ENCODE measurements at places on chromosomes 6 and 20.
A peak's percentile ranks its signal among the peaks of the same experiment; 100 is the strongest.

DNA sequence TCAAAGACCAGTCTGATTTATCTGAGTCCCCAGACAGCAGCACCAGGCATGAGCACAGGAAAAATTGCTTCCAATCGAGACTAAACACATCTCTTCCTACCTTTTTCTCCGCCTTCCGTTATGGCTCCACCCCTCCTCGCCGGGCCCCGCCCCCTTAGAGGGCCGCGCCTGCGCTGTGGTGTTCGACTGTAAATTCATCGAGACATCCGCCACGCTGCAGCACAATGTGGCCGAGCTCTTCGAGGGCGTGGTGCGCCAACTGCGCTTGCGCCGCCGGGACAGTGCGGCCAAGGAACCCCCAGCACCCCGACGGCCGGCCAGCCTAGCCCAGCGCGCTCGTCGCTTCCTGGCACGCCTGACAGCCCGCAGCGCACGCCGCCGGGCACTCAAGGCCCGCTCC lies 8.9 kb downstream of the REM1 start:
- no peak for DNase-seq

DNA sequence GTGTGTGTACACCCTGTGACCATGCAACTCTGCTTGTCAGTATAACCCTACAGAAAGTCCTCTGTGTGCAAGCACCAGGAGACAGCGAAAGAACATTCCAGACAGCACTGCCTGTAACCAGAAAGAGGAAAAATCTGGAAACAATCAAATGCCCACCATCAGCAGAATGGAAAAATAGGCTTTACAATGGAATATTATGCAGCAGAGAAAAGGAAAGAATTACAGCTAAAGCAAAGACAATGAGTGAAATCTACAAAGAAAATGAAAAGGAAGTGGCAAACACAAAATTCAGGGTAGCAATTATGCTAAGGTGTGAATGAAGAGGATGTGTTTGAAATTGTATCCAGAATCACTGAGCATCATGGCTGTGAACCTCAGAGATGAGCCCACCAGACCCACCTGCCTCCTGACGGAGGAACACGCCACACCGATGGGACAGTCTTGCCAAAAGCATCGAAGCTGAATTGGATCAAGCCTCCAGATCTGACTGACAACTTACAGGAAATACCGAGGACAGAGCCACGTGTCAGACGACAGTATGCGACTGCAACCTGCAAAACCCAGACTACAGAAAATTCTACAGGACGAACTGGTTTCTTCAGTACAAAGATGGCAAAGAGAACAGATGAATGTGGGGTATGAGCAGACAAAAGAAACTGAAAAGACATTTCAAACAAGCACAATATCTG lies 133.2 kb downstream of the NFATC2 start:
- DNase-seq: no peak

GRCh38 chr20:31811198-31811597 lies 8.0 kb upstream of the MYLK2 start:
- DNase-seq: no peak

DNA sequence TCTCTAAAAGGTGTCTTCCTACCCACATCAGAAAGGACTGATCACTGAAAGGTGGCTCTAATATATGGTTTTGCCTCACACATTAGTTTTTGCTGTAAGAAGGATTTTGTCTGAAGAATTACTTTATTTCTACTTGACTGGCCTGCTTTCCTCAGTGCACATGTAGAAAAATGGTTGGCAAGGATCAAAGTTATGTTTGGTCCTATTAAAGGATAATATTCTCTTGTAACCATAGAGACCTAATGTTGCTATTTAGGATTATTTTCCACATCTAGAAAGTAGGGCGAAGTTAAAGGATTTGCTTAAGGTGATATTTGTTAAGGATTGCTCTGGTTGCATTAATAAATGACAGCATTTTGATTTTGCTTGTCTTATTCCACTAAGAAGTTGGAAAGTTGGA lies 40.7 kb downstream of the PHACTR2 start:
- no peak for DNase-seq

DNA sequence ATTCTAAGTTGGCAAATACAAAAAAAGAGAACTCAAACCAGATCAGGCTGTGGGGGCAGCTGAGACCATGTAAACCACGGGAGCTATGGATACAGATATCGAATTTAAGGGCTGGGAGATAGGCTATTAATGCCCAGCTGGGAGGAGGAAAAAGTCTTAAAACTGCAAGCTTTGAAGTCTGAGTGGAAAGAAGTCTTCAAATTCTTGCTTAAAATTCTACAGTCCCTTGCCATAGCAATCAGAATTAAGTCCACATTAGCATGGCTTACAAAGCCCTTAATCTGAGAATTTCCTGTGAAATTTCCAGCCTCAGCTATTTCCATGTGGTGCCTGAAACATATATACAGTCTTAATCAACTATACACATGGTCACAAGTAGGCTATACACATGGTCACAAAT lies 465.0 kb upstream of the HSF2 start:
- no peak for DNase-seq

DNA sequence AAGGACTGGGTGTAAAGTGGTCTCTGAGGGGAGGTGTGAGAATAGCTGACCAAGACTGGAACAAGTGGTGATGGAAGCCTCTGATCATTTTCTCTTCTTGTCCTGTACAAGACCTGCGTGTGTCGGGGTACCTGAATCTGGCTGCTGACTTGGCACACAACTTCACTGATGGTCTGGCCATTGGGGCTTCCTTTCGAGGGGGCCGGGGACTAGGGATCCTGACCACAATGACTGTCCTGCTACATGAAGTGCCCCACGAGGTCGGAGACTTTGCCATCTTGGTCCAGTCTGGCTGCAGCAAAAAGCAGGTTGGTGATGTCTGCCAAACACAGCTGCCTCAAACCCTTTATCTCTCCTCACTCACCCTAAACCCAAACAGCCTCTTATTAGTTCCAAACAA lies 1.7 kb upstream of the HSD17B8 start:
- no peak for DNase-seq

DNA sequence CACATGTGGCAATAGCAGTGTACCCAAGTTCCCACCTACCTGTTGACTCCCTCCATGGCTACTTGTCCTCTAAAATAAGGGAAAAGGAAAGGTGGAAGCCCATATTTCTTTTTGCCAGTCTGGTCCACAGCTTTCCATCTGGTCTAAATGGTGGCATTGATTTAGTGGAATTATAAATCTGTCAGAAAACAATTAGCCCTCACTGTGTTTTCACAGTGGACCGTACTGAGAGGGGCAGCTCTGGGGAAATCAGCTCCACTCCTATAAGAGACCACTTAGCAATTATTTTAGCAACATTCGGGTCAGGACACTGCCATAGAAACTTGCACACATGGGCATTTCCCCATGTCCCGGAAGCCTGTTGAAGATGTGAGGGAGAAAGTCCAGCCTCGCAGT lies 653.4 kb upstream of the MARCKS start:
- no peak for DNase-seq

DNA sequence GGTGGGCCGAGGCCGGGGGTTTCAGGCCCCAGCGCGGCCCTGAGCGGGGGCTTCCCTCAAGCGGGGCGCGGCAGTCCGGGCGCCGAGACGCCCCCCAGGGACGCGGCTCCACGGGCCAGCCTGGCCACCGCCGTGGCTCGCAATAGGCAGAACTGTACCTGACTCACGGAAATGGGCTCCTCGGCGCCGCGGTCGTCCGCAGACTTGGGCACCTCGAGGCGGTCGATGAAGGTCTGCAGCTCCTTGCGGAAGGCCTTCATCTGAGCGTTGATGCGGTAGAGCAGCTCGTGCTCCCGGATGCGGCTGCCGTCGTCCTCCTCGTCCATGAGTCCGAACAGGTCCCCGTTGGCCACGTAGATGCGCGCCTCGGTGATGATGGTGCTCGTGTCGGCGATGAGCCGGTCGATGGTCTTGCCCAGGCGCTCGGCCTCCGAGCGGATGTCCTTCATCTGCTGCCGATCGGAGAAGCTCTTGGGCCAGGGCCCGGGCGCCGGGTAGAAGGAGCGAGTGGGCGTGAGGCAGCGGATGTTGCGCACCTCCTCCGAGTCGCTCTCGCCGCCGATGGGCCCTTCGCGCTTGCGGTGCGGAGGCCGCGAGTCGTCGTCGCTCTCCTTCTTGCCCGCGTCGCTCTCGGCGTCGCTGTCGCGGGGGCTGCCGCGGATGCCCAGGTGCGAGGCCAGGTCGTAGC lies 16.1 kb upstream of the KIAA0408 start:
- DNase-seq: no peak

DNA sequence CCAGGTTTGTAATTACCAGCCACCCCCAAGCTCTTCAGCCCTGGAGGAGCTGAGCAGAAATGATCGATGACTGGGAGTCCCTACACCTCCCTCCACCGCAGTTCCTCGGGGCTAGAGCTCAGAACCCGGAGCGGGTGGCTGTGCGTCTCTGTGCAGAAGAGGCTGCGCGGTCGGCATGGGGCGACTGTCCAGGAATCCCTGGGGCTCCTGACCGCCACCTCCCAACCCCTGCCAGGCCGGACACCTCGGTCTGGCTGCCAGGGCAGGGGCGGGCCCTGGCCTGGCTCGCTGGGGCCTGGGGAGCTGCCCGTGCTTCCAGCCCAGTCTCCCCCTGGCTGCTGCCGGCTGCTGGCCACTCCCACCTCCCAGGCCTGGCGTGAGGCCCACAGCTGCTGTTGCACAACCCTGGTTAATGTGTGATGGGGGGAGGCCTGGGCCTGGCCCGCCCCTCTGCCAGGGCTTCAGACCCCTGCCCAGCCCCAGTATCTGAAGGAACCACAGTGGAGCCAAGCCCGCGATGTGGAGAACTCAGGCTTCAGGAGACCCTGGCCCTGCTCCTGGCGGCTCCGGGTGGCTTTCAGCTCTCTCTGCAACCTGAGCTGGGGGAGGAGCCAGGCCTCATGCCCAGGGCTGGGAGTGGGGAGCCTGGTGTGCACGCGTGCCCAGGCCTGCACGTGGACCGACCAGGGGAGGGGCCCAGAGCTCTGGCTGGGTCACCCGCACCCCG lies 1.2 kb downstream of the SLC2A4RG start:
- peak; percentile 95 for DNase-seq

DNA sequence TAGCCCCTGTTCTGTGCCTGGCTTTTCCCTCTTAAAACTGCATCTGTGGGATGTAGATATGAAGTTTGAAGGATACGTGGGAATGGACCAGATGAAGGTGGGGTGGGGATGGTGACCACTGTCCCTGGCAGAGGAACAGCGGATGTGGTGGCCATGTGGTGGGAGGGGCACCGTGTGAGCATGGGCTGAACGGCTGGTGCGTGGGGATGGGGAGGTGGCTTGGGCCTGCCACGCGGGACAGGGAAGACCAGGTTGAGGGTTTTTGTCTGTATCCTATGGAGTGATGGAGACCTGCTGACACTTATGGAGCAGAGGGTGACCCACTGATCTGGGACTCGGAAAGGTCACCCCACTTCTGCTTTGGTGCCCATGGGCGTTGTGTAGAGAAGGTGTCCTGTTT lies 19.2 kb downstream of the PHACTR3 start:
- DNase-seq: no peak

DNA sequence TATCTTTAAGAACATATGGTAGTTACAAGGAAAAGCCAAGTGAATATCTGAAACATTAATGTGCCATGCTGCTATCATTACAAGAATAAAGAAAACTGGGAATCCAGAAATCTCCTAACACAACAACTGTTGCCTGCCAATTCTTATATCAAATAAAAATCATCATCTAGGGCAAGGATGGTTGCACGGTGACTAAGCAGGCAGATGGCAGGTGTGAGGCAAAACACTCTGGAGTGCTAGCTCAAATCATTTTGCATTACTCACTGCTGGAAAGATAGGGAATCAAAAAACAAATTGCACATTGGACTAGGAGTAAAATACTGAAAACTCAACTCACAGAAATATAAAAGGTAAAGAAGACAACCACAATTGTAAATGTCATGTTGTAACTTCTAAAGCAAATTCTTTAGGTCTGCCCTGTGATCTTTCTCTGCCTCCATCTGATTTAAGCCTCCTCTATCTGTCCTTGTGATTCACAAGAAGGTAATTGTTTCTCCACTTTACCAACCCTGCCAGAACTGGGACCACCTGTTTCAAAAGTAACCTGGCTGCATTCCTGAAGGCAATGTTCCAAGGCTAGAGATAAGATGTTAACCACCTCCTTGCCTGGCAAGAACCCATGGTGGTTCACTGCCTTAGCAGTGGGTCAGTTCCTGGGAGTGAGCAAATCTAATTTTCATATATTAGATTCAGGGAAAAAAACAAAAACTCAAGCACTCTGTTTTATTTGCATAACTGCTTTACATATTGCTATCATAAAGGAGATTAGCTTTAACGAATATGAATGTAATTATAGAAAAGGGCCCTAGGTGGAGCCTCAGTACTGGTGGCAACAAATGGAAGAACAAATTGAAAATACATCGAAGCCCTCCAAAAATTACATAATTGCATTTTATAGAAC lies 33.1 kb upstream of the LCA5 start:
- peak; percentile 74 for DNase-seq

GRCh38 chr6:116512111-116512559 lies 696 bp downstream of the CALHM5 start:
- peak; percentile 64 for DNase-seq

- no peak for DNase-seq
Measured at GRCh38 chr20:46130534-46130933, 12.4 kb downstream of the CD40 start.

- no peak for DNase-seq
Measured at GRCh38 chr6:145099713-145100112, 635.6 kb downstream of the EPM2A start.

GRCh38 chr6:57432157-57432556 lies 114.7 kb downstream of the PRIM2 start:
- DNase-seq: peak; percentile 85

DNA sequence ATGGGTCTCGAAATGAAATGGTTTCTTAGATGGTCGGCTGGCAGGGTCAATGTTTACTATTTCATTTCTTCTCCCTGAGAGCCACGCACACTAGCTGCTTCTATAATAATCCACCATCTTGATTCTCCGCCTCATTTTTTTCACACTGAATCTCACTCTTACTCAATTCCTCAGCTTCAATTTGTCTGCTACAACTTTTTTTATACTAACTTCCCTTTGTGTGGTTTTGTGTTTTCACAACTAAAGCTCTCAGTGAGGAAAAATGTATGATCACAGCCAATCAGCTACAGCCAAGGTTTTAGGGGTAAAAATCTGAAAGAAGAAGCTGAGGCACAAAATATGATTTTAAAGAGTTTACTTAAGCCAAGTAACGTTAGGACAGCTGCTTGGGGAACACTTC lies 1309.4 kb downstream of the EPHA7 start:
- DNase-seq: no peak

DNA sequence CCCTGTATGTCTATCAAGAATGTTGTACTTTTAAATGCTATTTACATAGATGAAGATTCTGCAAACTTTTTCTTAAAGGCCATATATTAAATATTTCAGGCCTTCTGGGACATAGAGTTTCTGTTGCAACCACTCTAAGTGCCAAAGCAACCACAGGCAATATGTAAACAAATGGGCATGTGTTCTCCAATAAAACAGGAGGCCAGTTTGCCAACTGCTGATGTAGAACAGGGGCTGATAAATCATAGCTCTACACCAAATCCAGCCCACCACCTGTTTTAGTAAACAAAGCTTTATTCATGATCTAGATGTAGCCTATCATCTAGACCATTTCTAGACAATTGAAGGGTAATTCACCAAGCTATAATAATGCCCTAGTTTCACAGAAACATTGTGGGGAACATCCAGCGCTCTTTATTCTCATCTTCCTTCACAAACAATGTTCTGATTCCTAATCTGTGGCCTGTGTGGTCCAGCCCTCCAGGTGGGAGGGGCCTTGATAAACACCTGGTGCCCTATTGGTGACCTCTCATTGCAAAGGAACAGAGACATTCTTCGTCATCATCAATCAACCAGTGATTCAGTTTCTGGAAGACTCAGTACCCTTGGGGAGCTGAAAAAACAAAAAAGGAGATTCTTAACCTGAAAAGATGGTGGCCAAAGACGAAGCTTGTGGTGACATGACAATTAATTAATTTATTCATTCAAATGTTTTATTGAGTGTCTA lies 80.2 kb downstream of the PREP start:
- no peak for DNase-seq

- DNase-seq: peak; percentile 74
Measured at GRCh38 chr6:157151989-157152388, 171.3 kb downstream of the TMEM242 start.
